NCI-H226 (cell line): ENCODE measurements at places on chromosomes 16 and 17.
A peak's percentile ranks its signal among the peaks of the same experiment; 100 is the strongest.

DNA sequence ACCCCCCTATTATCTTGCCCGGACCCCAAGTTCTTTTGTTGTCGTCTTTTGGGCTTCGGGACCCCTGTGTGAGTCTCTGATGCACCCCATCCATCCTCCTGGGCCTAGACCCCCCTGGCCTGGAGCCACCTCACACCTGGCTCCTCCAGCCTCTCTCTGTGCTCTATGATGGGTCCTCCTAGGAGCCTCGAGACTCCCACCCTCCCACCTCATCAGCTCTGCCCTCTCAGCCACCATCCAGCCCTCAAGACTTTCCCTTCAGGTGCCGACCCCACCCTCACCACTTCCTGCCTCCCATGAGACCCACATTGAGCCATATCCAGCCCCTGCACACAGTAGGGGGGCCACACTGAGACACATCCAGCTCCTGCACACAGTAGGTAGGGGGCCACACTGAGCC, 8.7 kb upstream of the ATP2A3 start:
- no peak for DNase-seq

DNA sequence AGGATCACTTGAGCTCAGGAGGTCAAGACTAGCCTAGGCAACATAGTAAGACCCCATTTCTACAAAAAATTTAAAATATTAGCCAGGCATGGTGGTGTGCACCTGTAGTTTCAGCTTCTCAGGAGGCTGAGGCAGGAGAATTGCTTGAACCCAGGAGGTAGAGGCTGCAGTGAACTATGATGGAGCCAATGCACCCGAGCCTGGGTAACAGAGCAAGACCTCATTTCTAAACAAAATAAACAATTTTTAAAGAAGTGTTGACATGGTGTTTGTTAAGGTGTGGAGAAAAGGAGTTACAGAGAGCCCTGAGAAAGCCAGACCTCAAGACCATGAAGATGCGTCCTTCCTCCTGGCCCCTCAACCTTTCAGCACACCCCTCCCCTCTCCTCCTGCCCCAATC, 37.6 kb upstream of the C1QL1 start:
- no peak for DNase-seq

DNA sequence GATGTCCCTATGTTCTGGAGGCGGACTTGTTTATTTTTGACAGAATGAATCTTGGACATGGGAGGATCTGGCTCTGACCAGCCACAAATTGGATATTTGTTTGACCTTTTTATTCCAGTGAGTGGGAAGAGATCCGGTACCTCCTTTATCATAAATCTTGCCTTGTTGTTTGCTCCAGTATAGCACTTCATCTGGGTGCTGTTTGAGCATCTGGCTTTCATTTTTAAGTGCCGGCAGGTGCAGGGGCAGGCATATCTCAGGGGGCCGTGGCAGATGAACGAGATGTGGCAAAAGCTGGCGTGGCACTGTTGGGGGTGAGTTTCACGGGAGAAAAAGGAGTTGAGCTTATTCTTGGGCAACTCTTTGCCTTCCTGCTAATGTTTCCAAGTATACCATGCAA, 37.8 kb downstream of the MSI2 start:
- no peak for DNase-seq

DNA sequence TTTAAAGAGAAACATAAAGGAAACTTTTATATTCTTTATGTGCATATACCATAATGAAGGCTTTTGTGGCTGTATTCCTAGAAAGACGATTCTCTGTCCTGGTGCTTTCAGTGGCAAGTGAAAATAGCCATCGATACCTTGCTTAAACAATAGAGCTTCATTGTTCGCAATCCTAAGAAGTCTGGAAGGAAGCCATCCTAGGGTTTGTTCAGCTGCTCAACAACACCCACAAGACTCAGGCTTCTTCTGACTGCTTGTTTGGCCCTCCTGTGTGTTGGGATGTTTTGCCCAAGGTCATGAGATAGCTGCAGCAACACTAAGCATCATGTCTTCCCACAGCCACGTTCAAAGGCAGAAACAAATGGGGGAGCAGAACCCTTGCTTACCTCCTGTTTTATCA, 36.1 kb upstream of the COX10 start:
- DNase-seq, result no peak

GRCh38 chr17:51322390-51323029, 62.2 kb downstream of the UTP18 start:
- DNase-seq, result peak; percentile 4

DNA sequence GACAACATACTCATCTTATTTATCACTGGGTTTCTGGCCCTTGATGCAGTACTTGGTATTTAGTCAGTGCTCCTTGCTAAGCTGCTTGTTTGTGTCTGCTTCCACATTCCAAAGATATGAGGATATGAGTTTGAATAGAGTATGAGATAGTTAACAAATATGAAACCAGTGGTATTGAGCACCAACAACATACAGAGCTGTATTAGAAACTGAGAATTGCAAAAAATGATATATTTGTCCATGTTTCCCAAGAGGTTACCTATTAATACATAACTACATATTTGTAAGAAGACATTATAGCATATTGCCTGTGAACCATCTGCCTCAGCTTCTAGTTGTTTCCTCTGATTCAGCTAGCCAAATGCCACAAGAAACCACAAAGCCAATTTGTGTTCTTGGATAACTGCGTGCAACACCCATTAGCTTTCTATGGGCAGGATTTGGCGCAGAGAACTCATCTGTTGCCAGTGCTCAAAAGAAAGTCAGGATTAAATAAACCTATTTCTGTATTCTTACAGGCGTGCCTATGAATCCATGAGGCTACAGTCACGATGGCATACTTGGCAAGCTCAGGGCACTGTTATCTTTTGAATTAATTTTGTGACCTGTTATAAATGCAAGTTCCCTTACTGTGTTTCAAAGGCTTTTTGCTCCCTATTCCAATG, 194.4 kb downstream of the MAP2K6 start:
- DNase-seq, result peak; percentile 68

DNA sequence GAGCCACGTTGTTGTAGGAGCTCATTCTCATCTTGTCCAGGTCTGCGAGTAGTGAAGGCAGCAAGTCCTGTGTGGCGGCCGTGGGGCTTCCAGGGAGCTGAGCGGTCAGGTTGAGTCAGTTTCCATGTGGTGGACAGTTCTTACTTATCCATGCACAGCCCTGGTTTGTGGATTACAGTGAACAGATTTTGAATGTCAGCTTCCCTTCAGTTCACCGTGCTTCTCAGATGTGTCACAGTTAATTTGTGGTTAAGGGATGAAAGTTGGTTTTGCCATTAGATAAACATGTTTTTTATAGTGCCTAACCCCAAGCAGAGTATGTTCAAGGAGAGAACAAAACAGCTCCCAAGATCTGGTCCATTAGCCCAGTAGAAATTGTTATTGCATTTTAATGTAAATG, 103.1 kb downstream of the RPTOR start:
- DNase-seq, result no peak

DNA sequence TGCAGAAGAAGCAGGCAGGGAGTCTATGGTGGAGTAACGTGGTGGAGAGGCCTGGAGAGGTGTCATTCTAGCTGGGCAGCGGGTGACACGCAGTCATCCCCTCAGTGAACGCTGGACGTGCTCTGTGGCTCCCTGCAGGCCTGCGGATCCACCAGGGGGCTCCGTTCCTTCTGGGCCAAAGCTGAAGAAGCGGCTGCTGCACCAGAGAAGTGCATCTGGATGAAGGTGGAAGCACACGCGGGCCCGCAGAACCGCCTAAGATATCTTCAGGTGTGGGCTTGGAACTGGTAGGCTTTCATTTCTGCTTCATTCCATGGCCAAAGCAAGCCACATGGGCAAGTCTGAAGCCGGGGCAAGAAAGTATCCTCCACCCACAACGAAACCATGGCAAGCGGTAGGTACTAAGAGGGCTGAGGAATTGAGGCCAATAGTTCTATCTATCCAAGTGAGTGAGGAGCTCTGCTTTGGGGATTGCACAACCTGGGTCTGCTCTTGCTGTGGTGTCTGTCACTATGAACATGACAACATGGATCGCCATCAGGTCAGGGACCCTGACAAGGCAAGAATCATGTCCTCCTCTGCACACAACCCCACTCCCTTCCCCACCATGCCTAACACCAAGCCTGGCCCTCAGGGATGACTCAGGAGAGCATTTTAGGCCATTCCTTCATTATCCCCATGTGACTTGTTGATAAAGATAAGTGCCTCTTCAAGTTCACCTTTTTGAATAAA, 78.9 kb upstream of the FBXO47 start:
- DNase-seq, result no peak

DNA sequence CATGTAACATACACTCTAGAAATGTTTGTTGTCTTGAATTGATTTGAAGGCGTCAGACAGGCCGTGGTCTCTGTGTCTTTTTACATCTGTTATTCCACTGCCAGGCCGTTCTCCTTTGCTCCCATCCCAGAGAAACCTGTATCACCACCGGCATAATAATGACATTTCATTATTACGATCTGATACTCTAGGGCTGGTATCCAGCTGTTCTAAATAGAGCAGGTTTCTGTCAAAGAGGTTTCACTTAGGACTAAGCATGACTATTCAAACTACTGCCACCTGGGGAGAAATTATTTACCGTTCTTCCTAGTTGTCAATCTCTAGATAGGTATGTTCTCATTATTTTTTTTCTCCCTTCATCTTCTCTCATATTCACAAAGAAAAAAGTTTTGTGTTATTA, 1016.2 kb upstream of the EEF2KMT start:
- DNase-seq, result no peak

- no peak for DNase-seq
Observed at GRCh38 chr16:72284042-72284789, 112.3 kb upstream of the PMFBP1 start.

- no peak for DNase-seq
Observed at GRCh38 chr17:68599552-68600066, 1.6 kb downstream of the FAM20A start.

GRCh38 chr16:16141141-16141540, 82.2 kb downstream of the ABCC6 start:
- DNase-seq, result no peak

GRCh38 chr16:81866820-81867440, 87.8 kb downstream of the PLCG2 start:
- no peak for DNase-seq

DNA sequence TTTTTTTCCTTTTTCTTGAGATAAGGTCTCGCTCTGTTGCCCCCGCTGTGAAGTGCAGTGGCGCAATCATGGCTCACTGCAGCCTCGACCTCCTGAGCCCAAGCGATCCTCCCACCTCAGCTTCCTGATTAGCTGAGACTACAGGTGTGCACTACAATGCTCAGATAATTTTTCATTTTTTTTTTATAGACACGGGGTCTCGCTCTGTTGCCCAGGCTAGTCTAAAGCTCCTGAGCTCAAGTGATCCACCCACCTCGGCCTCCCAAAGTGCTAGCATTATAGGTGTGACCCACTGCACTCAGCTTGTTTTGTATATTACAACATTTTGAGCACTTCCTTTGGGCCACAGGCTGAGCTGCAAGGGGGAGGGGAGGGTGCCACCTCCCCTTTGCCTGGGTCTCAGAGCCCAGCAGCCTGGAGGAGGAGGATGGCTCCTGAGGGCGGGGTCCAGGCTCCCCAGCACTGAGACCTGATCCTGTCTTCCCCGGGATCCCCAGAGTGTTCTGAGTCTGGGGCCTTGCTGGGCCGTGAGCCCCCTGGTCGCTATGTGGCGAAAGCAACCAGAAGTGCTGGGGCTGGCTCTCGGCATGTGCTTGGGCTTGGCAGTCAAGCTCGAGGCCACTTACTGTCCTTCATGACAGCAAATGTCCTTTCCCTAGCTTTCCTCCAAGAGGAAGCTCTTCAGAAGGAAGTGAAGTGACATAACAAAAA, 8.1 kb downstream of the DEF8 start:
- no peak for DNase-seq

DNA sequence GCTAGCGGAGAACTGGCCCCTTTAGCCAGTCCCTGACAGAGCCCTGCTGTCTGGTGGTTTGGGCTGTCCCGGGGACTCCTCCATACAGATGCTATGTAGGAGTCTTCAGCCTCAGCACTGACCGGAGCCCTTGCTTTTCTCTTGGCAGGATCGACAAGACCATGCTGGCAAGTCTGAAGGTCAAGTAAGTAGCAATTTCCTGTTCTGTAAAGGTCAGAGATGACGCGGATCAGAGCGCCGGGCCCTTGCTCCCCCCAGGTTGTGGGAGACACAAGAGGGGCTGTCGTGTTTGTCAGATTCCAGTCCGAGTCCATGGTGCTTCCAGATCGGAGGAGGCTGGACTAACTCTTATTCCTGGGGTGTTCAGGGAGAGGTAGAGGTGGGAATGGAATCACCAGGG, 4.1 kb downstream of the RAP1GAP2 start:
- DNase-seq, result no peak

DNA sequence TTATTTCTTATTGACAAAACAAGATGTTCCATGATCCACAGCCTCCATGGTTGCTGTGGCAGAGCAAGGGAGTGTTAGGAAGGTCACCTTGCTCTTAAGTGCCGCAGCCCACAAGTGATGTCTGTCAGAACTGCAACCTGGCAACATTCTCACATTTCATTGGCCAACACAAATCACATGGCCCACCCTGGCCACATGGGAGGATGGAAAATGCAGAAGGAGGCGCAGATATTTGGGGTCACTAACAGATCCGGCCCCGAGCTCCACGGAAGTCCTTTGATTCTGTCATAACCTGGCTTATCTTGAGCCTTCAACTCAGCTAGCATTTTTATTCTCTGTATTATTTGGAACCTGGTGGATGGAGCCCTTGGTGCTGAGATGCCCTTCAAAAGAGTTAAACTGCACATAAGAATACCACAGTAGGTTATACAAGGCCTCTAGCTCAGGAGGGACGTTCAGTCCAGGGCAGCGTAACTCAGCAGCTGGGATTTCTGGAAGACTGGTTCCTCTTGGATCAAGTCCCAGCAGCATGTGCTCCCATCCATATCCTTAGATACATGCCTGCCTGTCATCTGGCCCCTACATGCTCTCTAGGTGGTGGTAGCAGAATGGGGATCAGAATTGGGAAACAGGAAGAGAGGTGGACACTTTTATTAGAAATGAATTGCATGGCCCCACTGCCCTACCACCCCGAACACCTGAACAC, 508.1 kb downstream of the HAPSTR1 start:
- no peak for DNase-seq

DNA sequence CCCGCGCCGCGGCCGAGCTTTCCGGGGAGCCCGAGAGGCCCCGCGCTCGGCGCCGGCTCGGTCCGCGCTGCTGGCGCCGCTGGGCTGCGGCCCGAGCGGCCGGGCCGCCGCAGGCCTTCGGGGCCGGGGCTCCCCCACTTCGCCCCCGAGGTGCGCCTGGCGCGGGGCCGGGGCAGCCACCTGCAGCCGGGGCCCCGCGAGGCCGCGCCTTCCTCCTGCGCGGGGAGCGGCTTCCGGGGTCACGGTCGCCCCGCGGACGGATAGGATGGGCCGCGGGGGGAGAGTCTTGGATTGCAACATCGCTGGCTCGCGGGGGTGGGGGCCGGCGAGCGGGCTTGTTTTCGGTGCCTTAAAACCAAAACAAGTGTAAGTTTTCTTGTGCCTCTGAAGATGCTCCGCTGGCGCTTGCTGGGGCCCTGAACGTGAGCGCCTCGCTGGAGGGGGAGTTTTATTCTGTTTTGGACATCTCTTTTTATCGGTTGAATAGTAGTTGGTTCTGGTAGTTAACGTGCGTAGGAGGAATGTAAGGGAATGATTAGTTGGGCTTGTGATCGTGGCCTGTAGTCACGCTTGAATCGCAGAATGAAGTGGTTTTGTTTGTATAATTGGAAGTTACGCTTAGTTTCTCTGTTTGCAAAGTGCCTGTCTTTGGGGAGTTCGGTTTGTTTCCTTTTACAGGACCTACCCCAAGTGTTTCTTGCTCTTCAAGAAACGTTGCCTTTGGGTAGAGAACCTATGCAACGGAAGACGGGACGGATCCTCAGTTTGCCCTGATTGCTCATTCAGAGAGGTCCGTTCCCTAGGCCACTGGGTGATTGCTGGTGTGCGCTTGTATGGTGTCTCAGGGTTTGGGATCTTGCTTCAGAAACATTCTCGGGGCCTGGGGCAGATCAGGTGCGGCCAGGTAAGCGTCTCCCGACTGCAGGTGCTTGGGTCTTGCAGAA, 724 bp downstream of the UBE2I start:
- DNase-seq, result peak; percentile 36

- no peak for DNase-seq
Observed at GRCh38 chr16:12459391-12460063, 344.2 kb downstream of the CPPED1 start.
